ENCODE measurements at places on chromosomes 13 and 19.

- no peak for DNase-seq
Observed at GRCh38 chr19:3494051-3494450, 6.4 kb downstream of the DOHH start.

- no peak for DNase-seq
Observed at GRCh38 chr13:45300190-45300985, 40.6 kb downstream of the TPT1 start.

DNA sequence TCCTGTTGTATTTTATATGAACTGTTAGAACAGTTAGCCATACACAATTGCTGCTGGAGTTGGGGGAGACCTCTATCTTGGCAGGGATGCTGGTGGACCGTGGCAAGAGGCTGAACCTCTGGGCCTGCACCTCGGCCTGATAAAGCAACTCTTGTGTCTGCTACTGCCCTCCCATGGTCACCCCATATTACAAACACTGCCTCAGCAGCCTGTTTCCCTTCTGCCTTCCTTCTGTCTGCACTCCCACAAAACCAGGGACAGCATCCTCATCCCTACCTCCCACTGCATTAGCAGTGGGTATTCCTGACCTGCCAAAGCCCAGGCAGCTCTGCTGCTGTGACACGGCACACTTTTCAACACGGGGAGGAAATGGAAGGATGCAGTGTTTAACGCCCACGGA is 456.4 kb downstream of the FGF14 start:
- no peak for DNase-seq

DNA sequence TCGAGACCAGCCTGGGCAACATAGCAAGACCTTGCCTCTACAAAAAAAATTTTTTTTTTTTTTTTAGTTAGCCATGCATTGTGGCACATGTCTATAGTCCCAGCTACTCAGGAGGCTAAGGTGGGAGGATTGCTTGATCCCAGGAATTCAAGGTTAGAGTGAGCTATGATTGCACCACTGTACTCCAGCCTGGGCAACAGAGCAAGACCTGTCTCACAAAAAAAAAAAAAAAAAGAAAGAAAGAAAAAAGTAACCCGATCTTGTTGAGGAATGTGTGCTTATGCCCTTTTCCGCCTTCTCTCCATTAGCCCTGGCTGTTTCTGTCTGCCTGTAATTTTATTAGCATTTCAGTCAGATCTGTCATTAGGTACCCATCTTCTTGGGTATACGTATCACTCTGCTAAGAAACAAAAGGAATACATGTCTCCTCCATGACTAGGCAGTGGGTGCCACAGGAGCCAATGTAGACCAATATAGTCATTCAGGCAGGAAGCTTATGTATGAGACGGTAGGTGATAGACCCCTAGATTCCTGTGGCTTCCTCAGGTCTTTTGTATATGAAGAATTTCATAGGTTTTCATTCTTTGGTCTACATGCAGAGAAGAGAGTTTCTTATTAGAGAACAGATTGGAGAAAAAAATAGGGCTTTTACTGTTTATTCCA is 59.6 kb upstream of the NPAS1 start:
- no peak for DNase-seq

DNA sequence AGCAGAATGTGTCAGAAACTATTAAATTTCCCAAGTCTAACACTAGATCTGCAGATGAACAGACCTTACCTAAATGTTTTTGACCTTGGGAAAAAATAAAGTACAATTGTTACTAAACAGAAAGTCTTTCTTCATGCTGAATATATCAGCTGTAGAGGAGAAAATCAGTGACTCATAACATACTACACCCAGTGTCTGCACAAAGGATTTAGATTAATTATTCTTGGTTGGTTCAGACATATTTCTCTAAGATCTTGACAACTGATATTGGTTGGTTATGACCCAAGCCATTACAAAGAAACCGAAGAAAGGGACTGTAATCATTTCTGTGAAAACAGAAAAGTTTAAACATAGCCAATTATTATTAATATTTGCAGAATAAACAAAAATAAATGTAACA is 225.1 kb downstream of the HS6ST3 start:
- no peak for DNase-seq

GRCh38 chr19:46722004-46722380 is 5.1 kb upstream of the PRKD2 start:
- DNase-seq, result no peak

GRCh38 chr19:43782311-43782660 is 1.5 kb upstream of the KCNN4 start:
- no peak for DNase-seq

- DNase-seq, result no peak
Observed at GRCh38 chr13:87107651-87108050, 563.5 kb upstream of the SLITRK5 start.

GRCh38 chr19:41746593-41747227 is 8.6 kb upstream of the CEACAM6 start:
- peak; percentile 86 for DNase-seq

DNA sequence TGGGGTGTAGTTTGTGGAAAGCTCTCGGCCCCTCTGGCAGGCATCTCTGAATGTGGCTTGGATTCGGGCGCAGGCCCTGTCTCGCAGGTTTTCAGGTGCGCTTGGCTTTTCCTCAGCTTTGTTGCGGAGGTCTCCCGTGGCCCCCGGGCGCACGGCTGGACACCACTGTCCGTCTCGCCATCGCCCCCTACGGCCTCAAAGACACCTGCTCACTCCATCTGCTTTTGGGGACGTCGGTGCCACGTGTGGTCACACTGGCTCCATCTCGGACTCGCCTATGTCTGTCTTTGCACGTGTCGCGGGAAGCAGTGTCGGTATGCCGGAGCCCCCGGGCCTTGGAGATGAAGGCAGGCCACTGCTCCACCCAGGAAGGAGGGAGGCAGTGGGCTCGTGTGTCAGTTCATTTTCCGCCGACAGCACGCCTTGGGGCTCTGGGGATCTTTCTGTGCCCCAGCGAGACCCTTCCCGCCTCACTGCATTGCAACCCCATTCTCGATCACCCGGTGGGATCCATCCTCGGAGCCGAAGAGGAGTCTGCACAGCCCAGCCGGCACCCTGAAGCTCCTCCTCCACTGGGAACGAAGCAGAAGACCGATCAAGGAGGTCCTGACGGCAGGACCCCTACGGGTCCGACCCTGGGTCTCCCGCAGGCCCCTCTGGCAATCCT is 42.1 kb downstream of the ZNF146 start:
- no peak for DNase-seq

DNA sequence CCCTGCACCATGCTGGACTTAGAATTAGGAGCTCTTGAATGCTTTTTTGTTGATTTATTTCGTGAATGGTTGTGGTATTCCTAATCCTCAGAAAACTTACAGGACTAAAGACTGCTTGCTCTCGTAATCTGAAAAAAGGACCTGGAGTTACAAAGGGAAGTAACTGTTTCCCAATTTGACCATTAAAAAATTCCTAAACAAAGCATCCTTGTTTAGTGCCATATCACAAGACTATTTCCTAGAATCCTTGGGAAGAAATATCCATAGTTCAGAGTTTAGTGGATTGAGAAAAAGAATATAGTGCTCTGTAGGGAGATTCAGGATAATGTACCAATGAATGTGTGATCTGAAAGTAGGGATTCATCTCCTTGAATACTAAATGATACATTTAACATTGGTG is 186.8 kb downstream of the NDFIP2 start:
- no peak for DNase-seq

DNA sequence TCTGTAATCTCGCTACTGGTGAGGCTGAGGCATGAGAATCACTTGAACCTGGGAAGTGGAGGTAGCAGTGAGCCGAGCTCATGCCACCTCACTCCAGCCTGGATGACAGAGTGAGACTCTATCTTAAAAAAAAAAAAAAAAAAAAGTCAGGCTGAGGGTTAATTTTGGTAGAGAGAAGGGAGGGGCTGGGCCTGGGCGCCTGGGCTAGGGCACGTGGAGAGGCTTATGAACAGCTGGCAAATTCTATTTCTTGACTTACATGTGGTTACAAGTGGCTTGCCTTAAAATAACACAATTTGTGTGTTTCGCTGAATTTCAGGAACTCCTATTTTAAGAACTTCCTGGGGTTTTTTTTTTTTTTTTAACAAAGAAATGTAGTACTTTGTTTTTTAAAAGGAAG is 47.6 kb upstream of the MAP3K10 start:
- DNase-seq, result no peak

DNA sequence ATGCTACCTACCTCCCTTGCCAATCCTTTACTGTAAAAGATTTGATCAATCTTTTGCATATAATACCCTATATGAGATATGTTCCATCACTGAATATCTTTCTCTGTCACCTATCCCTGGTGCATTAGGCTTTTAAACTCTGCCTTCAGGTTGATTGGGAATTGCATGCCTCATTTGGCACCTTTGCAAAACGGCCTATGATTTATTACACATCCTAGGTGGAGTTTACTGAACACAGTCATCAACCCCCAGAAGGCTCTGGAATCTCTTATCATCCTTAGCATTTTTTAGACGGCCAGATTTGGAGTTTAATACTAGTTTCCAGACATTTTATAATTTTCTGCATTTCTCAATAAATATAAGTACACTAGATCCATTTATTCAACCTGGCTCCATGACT is 448.4 kb upstream of the SLC10A2 start:
- DNase-seq, result no peak

DNA sequence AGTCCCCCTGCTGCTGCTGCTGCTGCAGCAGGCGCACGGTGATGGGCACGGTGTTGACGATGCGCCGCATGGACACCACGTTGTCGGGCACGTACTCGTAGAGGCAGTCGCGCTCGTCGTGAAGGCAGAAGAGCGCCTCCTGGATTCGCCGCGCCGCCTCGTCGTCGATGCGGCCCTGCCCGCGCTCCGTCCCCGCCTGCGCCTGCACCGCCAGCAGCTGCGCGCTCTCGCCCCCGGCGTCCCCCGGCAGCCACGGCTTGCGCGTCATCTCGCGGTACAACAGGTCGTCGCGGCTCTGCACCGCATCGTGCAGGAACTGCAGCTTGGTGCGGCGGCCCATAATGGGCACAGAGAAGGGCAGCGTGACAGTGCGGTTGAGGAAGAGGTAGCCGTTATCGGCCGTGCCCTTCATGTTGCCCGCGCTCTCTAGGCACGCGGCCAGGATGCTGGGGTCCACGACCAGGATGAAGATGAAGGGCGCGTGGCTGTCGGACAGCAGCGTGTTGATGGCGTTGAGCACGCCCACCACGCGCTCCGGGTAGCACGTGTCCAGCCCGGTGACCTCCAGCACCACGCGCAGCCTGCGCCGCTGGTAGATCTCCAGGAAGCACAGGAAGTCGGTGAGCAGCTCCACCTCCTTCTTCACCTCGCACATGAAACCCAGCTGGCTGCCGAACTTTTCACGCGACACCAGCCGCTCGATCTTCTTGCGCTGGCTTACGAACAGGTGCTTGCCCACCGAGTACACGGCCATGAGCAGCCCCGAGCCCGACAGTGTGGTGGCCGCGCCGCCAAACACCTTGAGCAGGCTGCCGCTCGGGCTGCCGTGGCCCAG is 8.1 kb downstream of the NKPD1 start:
- DNase-seq, result no peak

DNA sequence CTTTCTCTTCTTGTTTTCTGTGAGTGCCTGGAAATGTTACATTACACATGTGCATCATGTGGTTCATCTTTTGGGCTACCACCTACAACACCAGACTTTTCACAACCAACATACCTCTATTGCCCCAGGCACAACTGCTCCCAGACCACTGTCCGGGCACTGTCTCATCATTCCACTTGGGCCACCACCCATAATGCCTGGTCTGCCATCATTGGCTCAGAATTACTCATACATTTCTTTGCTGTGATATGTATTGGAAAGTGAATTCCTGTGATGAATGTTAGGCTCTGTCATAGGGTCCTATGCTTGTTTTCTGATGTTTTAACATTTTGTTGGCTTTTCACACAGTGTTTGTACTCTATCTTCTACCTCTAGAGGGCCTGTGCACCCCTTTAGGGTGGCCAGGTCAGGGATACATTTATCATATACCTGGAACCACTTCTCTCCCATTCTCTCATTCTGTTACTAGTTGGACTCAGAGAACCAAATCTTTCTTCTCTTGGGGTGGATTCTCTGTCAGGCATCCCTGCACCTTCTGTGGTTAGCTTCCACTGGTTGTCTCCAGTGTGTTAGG is 172.8 kb downstream of the NHLRC3 start:
- no peak for DNase-seq

- no peak for DNase-seq
Observed at GRCh38 chr13:45412274-45413049, 5.7 kb downstream of the SLC25A30 start.

DNA sequence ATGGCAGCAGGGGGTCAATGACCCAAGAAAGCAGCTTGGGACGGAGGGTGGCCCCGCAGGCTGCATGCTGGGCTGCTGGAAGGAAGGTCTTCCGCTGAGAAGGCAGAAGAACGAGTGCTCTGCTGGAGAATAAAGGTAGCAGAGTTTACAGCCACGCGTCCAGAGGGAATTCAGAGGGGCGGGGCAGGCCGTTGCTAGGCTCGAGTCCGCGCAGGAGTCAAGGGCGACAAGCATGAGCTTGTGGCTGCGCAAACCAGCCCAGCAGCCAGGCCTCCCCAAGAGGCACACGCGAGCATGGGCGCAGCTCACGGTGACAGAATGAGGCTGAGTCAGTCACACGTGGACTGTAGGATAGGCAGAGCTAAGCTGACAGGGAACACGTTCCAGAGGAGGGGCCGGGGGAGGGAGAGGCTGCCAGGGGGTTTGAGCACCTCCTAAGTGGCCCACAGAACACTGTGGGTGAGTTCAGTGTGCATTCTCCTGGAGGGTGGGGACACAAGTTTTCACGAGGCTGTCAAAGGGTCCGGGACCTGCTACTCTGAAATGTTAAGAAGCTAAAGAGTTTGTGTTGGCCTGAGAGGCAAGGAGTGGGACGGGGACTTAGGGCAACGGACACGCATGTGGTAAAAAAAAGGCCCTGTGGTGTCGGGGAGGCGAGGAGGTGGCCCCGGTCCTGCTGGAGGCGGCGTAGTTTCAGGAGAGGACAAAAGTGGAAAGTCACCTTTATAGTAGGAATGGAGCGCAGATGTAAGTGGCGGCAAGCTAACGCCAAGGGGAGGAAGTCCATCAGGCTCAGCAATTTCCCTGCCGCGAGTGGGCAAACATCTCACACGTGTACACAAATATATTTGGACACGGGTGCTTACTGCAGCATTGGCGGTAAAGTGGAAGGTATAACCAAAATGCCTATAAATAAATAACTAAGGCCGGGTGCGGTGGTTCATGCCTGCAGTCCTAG is 17.7 kb downstream of the RFX2 start:
- DNase-seq, result peak; percentile 83

- DNase-seq, result peak; percentile 4
Observed at GRCh38 chr13:107124129-107124718, 556.3 kb upstream of the ARGLU1 start.

DNA sequence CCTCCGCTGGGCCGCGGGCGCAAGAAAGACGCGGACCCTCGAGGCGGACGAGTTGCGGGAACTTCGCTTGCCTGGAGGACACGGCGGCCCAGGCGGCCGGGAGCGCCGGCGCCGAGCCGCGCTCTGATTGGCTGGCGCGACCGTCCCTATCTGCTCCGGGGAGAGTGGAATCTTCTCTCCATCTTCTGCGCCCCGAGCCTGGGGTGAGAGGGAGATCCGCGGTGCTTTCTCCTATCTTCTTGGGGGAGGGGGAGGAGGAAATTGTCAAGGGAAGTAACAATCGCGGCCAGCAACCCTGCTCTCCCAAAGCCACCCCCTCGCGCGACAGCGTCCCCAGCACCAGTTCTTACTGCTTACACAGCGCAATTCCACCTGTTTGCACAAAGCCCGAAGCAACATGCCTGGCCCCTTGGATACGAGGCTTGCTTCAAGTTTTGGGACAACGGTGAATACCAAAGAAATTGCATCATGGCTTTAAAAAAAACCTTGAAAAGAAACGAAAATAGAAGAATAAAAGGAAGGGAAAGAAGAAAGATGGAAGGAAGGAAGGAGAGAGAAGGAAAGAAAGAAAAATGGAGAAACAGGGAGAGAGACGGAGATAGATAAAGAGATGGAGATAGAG is 4.8 kb downstream of the SOX21 start:
- DNase-seq, result no peak

- DNase-seq, result no peak
Observed at GRCh38 chr19:55284405-55285058, 735 bp downstream of the BRSK1 start.
